NCI-H460 (cell line): ENCODE measurements at places on chromosomes 6 and 20. TPM values are rescaled to one million over a fixed set of nuclear protein-coding genes. Genes with fewer than 3 reads are reported as not detected.

Gene BPIFB1
- not detected in 2 replicates for total RNA-seq

Gene RNF182
- 0.17 TPM in 1 of 2 replicates, not detected in the other for total RNA-seq

Gene LY6G6F
- not detected in 2 replicates for total RNA-seq

DNA sequence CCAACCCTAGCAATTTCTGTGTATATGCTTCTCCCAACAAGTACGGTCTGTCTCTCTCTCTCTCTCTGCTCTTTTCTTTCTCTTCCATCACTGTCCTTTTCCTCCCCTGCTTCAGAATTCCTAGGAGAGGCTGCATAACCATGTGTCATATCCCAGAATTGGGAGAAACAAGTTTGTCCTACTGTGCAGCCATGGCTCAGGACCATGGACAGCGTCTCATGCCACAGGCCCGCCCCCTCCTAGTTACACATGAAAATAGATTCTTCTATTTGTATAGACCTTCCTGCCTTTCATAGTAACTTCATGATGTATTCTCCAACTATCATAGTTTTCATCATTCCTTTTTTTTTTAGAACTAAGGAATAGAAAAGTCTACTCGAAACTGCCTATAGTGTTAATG, 98.0 kb downstream of the FNDC1 start:
- no peak for DNase-seq

- DNase-seq = no peak
These were observed 68.8 kb downstream of the PRL start for GRCh38 chr6:22227824-22228610.

DNA sequence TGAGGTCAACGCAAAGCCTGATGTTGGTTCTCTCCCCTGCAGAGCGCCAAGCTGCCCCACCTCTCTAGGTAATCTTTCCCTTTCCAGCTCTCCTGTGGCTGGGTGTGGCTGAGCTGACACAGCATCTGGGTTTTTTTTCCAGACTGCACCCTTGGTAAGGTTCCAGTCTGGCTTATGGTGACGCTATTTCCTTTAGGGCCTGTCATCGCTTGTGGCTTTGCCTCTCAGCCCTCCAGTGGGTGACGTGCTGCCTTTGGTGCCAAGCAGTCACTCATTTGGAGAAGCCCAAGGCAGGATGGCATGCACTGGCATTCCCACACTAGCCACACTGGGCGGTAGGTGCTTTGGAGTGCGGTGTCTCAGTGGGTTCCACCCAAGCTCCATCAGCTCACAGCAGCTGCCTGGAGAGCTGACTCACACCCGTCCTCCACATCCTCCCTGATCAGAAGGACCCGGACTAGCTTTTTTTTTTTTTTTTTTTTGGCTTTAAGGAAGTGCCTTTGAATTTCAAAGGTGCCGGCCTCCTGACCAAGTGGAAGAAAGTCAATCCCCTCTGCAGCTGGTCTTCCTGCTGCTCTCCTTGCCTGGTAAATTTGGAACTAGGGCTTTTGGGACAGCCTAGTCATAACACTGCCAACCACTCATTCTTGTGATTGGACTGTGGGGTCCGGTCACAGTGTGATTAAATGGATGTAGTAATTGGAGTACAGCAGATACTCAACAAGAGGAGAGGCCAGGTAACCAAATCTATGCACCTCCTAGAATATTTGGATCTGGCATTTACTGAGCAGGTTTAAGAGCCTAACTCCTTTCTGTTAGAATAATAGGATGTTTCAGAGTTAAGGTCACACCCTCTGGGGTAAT, 153.6 kb downstream of the CD83 start:
- DNase-seq = no peak

DNA sequence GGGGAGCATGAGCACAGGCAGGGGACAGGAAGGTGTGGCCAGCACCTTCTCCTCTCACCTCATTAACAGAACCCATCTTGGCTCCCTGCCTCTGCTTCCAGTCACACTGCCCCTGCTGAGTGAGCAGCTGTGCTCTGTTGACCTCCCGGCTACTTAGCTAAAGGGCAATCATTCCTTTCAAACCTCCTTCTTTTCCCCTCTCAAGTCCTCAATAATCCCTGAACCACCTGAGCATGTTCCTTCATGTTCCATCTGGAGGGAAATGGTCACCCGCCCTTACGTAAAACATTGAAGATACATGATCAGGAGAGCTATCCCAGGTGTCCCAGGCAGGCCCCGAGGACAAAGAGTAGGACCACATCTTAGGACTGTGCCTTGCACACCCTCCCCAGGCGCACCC, 21.7 kb upstream of the MRPS10 start:
- DNase-seq = no peak
